Right renal cortex interstitium (tissue), 3 donors: ENCODE measurements at places on chromosomes 3 and 15.

- DNase-seq, result no peak
Observed at GRCh38 chr15:69920221-69920620, 177.5 kb downstream of the TLE3 start.

- DNase-seq, result no peak
Observed at GRCh38 chr15:90677807-90678790, 39.0 kb upstream of the BLM start.

DNA sequence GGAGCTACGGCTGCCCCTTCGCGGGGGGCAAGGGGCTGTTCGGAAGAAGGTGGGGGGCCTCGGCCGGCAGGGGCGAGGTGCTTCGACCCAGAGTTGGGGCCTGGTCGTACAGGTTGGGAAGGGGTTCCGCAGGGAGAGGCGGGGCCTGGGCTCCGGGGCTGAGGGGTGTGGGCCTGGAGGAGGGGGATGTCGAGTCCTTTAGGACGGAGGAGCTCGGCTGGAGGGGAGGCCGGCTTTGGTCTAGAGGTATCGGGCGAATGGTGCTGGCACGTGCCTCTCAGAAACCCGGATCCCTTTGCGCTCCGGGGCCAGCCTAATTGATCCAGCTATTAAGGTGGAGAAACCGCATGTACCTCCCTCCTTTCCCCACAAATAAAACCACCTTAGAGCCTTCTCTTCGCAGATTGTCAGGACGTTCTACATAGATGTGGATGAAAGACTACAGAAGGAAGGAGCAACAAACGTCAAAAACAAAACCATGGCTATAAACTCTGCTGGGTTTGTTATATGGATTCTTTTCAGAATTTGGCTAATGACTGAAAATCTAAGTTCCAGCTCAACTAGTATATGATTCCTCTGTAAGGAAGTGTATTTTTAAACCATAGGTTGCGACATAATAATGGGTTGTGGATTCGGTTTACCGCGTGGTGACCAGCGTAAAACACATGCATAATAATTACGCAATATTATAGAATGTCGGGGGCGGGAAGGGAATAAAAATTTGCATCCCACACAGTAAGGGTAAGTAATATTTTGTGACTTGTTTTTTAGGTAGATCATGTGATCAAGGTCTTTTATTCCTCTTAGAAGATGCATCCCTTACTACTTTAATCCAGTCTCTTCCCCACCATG, 644 bp upstream of the NGLY1 start:
- DNase-seq, result peak; percentile 53

DNA sequence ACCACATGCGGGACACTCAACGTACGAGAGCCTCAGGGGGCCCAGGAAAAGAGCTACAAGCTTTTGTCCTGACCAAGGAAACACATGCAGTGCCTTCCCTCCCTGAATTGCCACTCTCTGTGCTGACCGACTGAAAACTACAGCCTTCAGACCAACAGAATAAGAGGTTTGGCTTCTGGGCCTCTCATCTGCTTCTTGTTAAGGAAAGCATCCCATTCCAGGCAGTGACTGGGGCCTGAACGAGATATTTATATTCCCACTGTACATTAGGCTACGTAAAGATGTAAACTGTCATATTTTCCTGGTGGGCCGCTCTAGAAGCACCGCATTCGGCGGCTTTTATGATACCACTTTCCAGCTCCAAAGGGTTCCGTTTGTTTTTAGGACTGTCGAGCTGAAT, 208.9 kb upstream of the TPM1 start:
- no peak for DNase-seq

DNA sequence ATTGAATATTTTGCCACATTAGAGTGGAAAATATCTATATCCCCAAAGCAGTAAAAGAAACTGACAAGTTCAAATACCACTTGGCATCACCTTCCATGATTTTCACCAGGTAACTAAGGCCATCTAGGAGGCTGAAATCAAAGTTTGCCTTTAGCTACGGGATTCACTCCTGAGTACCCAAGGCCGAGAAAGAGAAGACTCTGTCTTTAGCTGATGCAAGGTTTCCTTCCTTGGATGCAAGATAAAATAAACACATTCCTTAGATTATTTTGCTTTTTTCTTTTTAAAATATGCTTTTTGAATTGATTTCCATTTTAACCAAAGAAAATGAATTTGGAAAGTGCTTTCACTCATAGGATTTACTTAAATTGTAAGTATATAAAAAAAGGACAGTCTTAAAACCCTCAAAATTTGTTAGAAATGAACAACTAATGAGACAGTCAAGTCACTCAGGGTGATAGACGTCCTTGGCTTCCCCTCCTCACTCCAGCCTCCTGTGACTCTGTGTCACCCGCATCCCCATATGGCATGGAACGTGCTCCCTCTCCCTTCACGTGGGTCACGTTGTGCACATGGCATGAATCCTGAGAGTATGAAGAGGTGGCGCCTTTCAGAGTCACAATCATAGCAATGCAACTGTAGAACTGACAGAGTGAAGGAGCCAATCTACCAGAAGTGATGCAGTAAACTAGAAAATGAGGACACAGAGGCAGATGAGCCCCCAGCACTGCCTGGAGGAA, 148.4 kb downstream of the RTP4 start:
- DNase-seq, result no peak
